CD8-positive, alpha-beta memory T cell (primary cell): ENCODE measurements at places on chromosomes 7 and 10.

GRCh38 chr7:26186364-26187311, 13.9 kb downstream of the HNRNPA2B1 start:
- DNase-seq: no peak

DNA sequence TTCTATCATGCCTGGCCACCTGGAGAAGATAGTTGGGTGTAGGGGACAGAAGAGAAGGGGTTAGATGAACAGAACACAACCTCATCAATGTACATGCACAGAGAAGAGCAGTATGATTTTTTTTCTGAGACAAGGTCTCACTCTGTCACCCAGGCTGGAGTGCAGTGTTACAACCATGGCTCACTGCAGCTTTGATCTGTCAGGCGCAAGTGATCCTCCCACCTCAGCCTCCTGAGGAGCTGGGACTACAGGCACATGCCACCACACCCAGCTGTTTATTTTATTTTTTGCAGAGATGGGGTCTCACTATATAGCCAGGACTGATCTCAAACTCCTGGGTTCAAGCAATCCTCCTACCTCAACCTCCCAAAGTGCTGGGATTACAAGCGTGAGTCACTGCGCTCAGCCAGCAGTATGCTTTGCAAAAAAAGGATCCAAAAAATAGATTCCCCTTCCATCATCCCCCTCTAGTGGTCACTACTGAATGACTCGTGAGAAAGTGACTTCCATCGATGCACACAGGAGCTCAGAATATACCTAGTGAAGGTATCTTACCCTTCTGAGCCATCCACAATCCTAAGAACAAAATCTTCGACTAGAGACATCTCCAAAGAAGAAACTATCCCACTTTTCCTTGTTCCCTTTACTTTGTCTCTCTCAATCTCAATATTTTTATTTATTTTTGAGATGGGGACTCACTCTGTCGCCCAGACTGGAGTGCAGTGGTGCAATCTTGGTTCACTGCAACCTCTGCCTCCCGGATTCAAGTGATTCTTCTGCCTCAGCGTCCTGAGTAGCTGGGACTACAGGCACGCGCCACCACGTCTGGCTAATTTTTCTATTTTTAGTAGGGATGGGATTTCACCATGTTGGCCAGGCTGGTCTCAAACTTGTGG, 21.0 kb downstream of the ZCWPW1 start:
- no peak for DNase-seq

- no peak for DNase-seq
Measured at GRCh38 chr10:123784646-123785045, 107.0 kb downstream of the CPXM2 start.

DNA sequence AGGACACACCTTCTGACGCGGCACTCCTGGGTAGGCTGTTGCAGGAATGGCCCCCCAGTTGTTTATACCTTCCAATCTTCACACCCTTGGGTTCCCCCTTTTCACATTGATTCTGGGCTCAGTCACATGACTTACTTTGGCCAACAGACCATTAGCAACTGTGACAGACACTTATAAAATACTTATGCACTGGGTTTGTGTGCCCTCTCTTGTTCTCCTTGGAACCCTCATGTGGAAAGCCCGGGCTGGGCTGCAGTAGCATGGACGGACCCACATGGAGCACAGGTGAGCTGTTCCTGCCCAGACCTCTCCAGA, 69.0 kb downstream of the ATXN7L1 start:
- DNase-seq: no peak

DNA sequence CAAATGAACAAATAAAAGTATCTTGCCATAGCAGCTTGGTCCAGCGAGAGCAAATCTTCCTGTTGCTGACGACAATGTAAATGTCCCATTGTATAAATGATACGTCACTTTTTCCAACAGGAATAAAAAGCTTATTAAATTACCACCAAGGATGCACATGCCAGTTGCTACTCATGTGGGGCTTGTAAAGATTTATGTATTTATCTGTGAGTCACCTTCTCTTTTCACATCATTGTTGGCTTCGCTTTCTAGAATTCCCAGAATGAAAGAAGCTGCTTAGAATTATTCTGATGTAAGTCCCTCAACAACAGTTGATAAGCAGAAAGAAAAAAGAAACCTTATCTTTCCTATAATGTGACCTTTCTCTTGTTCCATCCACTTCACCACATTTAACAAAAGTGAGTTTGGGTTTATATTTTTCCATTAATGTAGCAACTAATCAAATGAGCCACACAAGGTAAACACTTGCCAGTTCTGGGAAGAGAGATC, 22.4 kb downstream of the DNAJC12 start:
- no peak for DNase-seq

DNA sequence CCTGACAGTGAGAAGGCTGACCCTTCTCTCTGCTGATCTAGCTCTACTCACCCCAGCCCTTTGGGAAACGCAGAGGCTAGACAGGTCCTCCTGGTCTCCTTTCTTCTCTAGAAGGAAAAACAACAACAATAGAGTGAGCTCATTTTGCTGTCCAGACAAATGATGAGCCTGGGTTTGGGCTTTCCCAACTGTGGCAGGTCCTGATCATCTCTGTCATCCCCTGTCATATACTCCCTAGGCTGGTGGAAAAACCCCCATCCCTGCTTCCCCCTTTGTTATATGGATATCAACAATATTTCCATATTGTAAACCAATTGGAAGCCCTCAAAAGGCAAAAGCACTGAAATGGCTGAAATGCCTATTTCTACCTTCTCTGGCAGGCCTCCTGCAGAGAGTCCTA, 9.2 kb upstream of the DDIT4 start:
- DNase-seq: no peak

DNA sequence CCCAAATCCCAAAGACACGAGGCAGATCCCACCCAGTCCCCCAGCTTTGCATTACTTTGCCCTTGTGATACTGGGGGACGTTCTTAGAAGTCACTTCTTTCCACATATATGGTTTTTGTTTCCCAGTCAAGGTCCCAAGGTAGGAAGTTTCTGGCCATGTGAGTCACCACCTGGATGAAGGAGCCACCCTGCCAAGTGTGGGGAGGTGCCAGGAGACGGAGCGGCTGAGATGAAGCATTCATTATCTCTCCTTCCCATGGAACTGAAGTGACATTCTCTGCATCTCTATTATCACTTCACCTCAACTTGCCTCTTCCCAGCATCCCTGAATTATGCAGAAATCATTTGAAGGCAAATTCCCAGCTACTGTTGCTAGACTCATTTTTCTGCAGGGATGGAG, 136.2 kb upstream of the INSYN2A start:
- DNase-seq: no peak

DNA sequence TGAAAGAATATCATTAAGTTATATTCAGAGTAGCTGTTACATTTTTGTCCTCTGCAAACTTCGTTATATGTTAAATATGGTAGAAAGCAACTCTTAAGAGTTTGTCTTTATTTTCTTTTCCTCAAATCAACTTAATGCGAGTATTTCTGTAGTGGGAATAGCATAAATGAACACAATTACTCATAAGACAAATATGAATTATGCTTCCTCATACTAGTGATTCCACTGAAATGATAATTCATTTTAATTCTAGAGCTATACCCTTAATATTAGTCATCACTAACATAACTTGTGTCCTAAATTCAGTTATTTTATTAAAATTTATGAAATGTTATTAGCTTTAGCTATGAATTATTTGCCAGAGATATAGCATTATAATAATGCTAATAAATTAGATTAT, 820.6 kb upstream of the KCND2 start:
- no peak for DNase-seq

DNA sequence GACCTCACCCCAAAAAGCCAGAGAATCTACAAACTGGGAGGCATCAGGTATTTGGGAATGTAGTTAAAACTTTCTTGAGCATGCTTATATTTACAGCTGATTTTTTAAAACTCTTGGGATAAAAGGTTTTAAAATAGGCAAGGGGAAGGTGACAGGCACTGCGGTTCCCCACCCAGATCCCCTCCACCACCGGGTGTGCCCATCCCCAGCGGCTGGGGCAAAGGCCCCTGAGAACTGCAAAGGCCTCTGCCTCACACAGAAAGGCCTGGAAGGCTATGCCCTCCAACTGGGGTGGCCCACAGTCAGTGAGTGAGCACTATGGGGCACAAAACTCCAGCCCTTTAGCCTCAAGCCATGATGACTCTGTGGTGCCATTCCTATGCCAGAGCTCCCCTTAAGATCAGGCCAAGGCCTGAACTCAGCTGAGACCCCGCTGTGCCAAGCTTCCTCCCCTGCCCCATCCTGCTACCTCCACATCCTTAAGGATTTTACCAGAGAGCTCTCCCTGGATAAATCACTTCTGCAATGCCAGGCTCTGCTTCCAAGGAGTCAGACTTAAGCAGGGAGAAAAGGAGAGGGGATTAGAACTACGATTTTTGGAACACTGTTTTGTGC, 299.1 kb downstream of the GRID1 start:
- no peak for DNase-seq

- DNase-seq: no peak
Measured at GRCh38 chr7:104363355-104363754, 35.0 kb downstream of the LHFPL3 start.

DNA sequence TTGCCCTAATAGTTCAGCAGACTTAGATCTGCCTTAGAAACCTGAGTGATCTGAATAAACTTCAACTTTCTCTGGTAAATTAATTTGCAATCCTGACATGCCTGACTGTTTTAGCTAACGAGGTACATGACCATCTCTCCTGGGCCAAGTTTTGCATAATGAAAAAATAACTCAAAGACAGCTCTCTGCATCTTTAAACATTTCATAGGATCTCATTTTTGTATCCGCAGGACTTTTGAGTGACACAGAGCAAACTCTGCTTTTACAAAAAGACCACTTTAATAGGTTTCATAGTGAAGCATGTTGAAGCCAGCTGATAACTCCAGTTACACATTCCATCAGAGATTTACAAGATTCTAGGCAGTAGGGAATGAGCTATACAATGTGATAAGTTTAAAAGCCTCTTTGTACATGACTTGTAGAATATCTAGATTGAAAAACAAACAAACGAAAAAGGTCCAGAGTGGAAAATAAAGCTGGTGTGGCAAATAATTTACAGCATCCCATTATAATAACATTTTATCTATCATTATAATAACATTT, 2.1 kb downstream of the PRKG1 start:
- no peak for DNase-seq

- no peak for DNase-seq
Measured at GRCh38 chr7:35289376-35289775, 35.5 kb upstream of the TBX20 start.

DNA sequence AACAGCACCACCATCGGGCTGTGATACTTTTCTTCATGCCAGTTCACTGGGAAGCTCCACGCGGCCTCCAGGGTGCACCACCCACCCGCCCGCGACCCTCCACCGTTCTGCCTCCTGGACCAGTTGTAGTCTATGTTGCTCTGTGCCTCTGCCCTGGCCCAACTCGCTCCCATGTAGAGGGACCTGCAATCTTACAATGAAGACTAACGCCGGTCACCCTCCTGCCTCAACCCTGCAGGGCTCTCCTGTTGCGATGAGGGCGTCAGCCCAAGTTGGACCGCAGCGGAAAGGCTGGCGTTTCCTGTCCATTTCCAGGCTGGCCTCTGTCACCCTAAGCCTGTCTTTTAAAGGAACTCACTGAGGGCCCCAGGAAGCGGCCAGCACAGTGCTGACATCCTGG, 34.9 kb downstream of the IL15RA start:
- DNase-seq: no peak

DNA sequence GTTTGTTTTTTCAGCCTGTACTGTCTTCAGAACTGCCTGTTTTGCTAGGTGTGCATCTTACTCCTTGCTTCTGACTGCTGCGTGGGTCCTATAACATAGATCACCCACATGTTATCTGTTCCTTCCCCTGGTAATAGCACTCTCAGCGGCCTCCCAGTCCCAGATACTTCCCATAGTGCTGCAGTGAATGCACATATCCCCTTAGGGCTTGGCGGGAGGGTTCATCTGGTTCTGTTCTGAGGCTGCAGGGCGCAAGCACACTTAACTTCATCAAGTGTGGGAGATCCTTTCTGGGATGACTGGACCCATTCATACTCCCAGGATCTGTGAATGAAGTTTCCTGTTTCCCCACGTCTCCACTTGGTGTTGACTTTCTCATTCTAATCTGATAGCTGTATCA, 90.7 kb downstream of the CELF2 start:
- no peak for DNase-seq

- DNase-seq: no peak
Measured at GRCh38 chr7:149325248-149325647, 63.3 kb downstream of the ZNF783 start.

DNA sequence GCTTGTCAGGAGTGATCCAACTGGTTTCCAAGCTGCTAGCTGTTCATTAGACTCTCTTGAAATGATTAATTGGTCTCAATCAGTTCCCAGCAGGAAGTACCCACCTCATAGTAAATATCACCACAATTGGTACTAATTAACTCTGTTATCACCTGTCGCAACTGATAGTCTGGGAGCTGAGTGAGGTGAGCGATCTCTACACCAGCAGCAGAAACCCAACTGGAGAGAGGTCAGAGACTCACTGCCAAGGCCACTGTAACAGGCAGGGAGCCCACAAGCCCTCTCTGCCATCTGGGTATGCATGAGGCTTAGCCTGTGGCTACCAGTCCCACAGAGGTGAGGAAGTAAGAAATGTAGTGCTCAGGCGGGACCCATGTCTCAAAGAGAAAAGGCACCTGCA, 245.5 kb downstream of the DYNC1I1 start:
- DNase-seq: no peak

GRCh38 chr10:50260791-50261281, 9.5 kb upstream of the ASAH2 start:
- no peak for DNase-seq

- peak; percentile 54 for DNase-seq
Measured at GRCh38 chr7:45259966-45260646, 102.5 kb downstream of the RAMP3 start.

DNA sequence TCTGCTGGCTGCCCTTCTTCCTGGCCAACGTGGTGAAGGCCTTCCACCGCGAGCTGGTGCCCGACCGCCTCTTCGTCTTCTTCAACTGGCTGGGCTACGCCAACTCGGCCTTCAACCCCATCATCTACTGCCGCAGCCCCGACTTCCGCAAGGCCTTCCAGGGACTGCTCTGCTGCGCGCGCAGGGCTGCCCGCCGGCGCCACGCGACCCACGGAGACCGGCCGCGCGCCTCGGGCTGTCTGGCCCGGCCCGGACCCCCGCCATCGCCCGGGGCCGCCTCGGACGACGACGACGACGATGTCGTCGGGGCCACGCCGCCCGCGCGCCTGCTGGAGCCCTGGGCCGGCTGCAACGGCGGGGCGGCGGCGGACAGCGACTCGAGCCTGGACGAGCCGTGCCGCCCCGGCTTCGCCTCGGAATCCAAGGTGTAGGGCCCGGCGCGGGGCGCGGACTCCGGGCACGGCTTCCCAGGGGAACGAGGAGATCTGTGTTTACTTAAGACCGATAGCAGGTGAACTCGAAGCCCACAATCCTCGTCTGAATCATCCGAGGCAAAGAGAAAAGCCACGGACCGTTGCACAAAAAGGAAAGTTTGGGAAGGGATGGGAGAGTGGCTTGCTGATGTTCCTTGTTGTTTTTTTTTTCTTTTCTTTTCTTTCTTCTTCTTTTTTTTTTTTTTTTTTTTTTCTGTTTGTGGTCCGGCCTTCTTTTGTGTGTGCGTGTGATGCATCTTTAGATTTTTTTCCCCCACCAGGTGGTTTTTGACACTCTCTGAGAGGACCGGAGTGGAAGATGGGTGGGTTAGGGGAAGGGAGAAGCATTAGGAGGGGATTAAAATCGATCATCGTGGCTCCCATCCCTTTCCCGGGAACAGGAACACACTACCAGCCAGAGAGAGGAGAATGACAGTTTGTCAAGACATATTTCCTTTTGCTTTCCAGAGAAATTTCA, 1.7 kb downstream of the ADRB1 start:
- no peak for DNase-seq

- DNase-seq: no peak
Measured at GRCh38 chr7:106644999-106645398, 16.0 kb downstream of the CCDC71L start.
